Activated T-helper 2 cell treated with anti-CD3 and anti-CD28 coated beads, Interferon-gamma antibody, Interleukin-2, Interleukin-4, amounts not matched to agents 10 μg/mL and 5 μg/mL and 100 μg/mL, durations not matched to agents 14 hours and 24 hours and 36 hours (primary cell): ENCODE measurements at places on chromosomes 2 and 18.

DNA sequence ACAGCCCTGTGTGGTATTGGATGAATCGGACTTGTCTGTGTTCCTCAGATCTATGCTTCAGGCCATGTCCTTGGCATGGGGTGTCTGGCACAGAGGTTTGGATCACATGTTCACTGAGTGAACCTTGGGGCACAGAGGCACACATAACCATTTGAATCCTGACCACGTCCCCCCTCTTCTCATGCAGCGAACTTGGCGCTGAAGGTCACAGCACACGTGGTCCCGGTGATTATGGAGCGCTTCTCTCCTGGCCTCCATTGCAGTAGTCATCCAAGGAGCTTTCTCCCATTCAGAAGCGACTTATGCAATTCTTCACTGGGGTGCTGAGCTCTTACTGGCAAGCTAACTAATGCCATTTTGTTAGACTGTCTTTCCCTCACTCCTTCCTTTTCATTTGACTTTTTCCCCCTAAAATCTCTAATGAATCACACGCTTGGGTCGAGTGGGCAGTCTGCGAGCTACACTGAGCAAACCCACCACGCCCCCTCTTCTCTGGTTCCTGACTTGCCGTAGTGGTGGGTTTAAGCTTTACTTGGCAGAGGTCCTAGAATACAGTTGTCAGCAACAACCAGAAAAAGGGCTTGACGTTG lies 59.4 kb downstream of the KCNG2 start:
- H3K27ac ChIP-seq = no peak overlapping the region
- DNase-seq = no peak
- no peak overlapping the region for H3K4me3 ChIP-seq

- no peak for DNase-seq
- no peaks in the 10 kb centered on the region for H3K27me3 ChIP-seq
- H3K27ac ChIP-seq = no peak overlapping the region
- H3K4me1 ChIP-seq = no peaks in the 10 kb centered on the region
- no peaks in the 10 kb centered on the region for H3K36me3 ChIP-seq
- no peak overlapping the region for H3K4me3 ChIP-seq
Observed at GRCh38 chr2:50556934-50557575, 474.9 kb downstream of the NRXN1 start.

- peaks cover 3% of the 10 kb centered on the region for H3K4me1 ChIP-seq
- DNase-seq = no peak
- no peaks in the 10 kb centered on the region for H3K36me3 ChIP-seq
- H3K4me3 ChIP-seq = no peak overlapping the region
Observed at GRCh38 chr2:217289177-217289906, 429.5 kb upstream of the TNP1 start.

DNA sequence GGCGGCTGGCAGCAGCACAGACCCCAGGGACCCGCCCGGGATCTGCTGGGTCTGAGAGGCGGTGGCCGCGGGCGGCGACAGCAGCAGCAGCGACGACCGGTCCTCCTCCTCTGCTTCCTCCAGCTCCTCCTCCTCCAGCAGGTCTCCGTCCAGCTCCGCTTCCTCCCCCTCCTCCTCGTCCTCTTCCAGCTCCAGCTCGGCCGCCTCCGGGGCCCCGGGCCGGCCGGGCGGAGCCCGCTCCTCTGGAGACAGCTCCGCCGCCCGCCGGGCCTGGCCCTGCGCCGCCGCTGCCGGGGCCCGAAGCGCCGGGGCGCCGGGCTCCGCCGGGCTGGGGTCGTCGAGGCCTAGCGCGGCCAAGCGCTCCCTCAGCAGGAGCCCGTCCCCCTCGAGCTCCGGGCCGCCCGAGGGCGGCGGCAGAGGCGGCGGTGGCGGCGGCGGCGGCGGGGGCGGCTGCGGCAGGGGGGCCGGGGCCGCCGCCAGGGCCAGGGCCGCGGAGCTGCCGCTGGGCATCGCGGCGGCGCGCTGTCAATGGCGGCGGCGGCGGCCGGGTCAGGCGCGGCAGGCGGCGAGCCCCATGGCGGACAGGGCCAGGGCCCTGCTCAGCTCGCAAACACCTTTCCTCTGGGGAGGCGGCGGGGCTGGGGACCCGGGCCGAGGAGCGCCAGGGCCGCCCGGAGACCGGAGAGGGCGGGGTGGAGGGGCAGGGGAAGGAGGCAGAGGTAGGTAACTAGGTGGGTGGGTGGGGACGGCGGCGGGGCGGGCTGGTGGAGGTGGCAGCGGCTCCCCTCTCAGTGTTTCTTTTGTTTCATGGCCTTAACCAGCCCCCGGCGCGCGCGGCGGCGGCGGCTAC lies 445 bp downstream of the MEX3C start:
- H3K4me3 ChIP-seq = peak overlapping the region; percentile 95
- H3K27me3 ChIP-seq = no peaks in the 10 kb centered on the region
- no peak for DNase-seq
- peaks cover 36% of the 10 kb centered on the region for H3K36me3 ChIP-seq
- peaks cover 33% of the 10 kb centered on the region for H3K4me1 ChIP-seq

DNA sequence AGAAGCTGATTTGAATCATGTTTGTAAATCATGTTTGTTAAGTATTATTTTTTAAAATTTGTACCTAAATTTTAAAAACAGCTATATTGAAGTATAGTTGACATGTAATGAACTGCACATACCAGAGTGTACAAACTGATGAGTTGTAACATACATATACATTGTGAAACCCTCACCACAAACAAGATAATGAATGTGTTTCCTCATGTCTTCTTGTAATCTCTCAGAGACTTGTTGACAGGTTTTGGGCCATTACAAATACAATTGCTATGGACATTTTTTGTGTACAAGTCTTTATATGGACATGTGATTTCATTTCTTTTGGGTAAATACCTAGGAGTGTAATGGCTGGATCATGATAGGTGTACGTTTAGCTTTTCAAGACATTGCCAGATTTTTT lies 21.5 kb downstream of the WDR43 start:
- H3K27ac ChIP-seq = no peak overlapping the region
- no peak overlapping the region for H3K4me3 ChIP-seq
- no peak for DNase-seq
- no peaks in the 10 kb centered on the region for H3K27me3 ChIP-seq

GRCh38 chr2:120228503-120228902 lies 5.3 kb upstream of the TMEM185B start:
- peaks cover 75% of the 10 kb centered on the region for H3K4me1 ChIP-seq
- no peak overlapping the region for H3K4me3 ChIP-seq
- peaks cover 28% of the 10 kb centered on the region for H3K36me3 ChIP-seq
- no peaks in the 10 kb centered on the region for H3K27me3 ChIP-seq

DNA sequence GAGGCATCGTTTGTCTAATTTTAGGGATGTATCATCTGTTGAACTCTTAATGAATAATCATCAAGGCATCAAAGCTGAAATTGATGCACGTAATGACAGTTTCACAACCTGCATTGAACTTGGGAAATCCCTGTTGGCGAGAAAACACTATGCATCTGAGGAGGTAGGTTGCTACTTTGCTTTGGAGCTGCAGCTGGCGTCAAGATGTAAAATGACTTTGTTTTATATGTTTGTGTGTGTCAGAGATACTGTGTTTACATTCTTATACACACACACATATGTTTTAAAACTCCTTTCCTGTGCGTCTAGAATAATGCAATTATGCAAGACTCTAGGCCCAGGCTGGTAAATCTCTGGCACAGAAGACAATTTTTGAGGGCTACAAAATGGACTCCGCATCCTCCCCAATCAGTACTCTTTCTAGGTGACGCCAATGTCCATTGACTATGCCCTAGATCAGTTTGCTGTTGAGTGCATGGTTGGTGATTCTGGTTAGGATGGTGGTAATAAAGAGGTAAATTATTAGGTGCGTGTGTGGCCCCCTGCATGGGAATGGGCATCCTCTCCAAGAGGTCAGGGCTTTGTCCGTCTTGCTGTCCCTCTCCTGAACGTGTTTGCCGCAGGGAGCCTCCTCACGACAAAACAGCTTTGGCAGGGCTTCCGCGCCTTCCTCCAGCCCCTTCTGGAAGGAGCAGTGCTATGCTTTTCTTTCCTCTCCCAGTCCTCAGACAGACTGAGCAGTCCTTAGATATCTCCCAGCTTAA lies 68.2 kb upstream of the EML6 start:
- H3K27ac ChIP-seq = no peak overlapping the region
- no peak overlapping the region for H3K4me3 ChIP-seq
- H3K36me3 ChIP-seq = peaks cover 86% of the 10 kb centered on the region
- DNase-seq = no peak
- peaks cover 26% of the 10 kb centered on the region for H3K4me1 ChIP-seq
- H3K27me3 ChIP-seq = no peaks in the 10 kb centered on the region

DNA sequence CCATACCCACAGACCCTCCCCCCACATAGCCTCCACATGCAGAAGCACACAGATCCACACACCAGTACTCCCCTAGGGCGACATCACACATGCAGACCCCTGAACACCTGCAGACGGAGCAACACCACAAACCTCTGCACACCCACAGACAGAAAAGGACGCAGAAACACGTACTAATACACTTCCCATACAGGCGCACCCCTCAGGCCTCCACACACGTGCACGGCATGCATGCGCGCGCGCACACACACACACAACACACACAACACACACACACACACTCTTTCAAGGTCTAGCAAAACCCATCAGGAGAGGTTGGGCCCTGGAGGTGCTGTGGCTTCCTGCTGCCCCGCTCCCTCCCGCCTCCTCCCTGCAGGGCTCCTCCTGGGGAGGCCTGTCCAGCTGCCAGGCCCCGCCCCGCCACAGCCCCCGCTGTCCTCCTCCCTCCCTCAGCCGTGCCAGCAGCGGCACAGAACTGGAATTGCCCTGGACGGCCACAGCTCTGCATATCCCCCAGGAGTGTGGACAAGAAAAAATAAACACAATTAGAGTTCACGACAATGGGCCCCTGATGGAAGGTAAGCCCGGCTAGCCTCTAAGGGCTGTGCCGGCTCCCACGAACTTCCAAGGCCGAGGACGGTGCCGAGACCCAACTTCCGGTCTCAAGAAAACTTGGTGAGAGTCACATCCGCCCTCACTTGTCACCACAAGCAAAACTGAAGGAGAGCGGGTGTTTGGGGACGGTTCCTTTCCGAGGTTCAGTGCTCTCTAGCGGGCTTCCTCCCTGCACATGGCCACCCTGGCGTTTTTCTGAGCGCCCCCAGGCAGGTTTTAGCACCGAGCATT lies 6.8 kb downstream of the ZFP36L2 start:
- H3K4me1 ChIP-seq = peaks cover 35% of the 10 kb centered on the region
- peak overlapping the region; percentile 94 for H3K27ac ChIP-seq
- H3K27me3 ChIP-seq = no peaks in the 10 kb centered on the region
- DNase-seq = peak; percentile 82
- peak overlapping the region; percentile 82 for H3K4me3 ChIP-seq

DNA sequence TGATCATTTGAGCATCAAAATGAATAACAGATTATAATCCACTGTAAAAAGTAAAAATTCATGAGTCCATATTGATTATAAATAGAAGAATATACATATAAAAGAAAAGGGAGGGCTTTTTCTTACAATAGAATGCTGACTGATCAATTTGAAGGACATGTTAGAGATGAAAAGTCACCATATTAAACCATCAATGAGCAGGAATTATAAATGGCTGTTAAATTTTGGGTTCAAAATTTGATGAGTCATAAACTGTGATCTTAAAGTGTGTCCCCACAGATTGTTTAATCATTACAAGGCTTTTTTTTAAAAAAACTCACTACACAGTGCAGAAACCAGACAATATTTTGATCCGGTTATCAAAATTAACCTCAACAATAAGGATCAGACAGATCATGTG lies 434.5 kb downstream of the BCL11A start:
- no peak overlapping the region for H3K27ac ChIP-seq
- no peaks in the 10 kb centered on the region for H3K4me1 ChIP-seq
- no peaks in the 10 kb centered on the region for H3K36me3 ChIP-seq

DNA sequence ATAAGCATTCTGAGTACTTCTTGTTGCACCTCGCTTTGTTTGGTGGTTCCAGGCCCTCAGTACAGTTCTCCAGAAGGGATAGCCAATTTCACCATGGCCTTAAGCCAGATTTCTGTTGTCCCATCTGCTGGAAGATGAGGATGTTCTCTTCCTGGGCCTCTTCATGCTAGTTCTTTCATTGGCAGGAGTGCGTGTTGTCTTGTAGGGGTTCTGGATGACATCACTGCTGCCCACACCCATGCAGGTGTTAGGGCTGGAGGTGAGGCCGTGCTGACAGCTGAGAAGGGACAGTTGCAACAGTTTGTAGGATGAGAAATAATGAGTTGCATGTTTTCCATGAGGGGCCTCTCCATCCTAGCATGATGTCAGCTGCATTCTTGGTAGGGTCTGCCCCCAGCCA lies 142.9 kb downstream of the LDLRAD4 start:
- no peaks in the 10 kb centered on the region for H3K36me3 ChIP-seq
- DNase-seq = no peak
- peaks cover 3% of the 10 kb centered on the region for H3K4me1 ChIP-seq

DNA sequence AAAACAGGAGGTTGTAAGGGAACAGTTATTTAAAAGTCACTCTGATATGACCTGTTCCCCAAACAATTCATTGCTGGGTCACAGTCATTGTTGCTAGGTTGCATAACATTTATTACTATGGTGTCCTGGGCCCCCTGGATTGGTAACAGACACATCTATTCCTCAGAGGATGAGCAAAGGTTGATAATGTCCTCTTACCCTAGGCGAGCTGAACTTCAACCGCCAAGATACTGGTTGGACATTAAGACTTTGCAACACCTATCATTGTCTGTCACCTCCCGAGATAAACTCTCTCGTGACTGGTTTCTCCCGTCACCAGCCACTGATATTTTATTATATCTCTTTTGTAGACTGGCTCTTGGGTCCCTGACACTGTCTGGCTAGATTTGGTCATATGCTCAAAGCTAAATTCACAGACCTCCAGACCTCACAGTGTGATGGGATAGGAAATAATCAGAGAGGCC lies 361.3 kb downstream of the ZNF521 start:
- DNase-seq = no peak
- no peak overlapping the region for H3K27ac ChIP-seq
- H3K4me3 ChIP-seq = no peak overlapping the region
- no peaks in the 10 kb centered on the region for H3K4me1 ChIP-seq
- H3K27me3 ChIP-seq = no peaks in the 10 kb centered on the region

DNA sequence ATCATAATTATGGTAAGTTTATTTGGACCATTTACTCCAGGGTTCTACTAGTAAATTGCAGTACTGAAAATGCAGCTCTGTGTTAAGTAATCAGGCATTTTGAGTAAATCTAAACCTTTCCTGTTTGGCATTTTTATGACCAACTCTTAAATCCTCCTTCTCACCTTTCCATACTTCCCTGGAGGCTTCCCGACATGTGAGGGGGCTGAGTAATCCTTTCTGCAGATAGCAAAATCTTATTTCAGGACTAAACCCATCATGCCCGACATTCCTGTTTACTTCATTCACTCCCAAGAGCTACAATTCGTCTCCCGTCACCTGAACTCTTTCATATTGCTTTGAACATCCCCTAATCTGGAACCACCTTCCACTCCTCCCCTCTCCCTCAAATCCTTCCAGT lies 296.6 kb downstream of the IKZF2 start:
- peaks cover 9% of the 10 kb centered on the region for H3K27me3 ChIP-seq
- DNase-seq = no peak
- H3K27ac ChIP-seq = no peak overlapping the region
